ENCODE measurements at places on chromosomes 12 and 14. TPM values are rescaled to one million over a fixed set of nuclear protein-coding genes. Genes with fewer than 3 reads are reported as not detected.

DNA sequence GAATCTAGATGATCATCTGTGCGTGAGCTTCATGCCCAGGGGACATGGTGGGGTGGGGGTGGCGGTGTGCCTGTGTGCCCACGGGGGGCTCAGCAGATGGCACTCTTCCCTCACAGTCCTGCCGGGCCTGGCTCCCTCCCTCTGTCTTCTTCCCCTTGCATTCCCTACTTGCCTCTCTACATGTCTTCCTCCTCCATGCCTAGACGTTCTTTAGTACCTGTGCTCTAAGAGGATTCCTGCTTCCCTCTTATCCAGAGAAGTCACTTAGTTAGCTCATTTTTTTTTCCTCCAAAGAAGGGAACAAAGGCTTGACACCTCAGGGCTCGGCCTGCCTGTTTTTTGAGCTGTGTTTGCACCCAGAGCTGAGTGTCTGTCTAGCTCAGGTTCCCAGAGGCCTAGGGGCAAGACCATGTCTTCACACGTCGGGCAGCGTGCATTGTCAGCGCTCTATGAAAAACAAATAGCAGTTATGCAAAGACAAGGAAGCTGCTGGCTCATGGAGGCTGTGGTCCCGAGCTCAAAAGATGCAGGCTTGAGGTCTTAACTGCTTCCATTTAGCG is 48.8 kb downstream of the NINJ2 start:
- no peak for DNase-seq

DNA sequence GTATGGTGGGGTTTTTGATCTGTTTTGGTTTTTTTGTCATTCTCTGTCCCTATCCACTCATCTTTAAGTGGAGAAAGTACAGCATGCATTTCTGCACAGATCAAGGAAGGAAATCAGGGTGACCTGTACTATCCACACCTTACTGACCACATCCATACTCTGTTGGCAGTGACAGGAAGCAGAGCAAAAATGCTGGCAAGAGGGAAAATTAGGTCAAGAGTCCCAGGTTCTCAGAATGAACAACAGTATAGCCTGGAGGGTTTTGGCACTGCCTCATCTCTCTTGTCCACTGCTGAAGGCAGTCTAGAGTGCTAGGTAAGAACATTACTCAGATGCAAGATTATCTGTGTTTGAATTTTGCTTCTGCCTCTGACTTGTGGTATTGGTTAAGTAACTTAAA is 70.7 kb downstream of the TAOK3 start:
- DNase-seq, result no peak

DNA sequence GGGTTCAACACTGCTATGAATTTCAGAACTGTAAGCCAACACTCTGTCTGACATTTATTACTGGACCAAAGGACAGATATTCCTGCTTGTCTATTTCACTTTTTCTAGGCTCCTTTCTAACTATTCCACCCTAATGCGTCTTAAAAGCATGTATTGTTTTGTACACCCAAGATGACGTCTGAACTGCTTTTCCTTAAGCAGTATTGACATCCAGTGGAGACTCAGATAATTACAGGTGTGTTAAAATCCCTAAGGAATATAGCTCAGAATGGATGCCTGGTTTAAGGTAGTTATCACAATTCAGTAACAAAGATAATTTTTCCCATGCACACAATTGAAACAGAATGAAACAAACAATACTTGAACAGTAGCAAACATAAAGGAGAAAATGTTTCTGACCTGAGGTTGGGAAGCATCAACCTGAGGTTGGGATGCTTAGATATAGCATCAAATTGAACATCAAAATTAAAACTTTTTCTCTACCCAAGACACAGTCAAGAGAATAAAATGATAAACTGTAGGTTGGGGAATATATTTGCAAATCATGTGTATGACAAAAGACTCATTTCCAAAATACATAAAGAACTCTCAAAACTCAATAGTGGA is 93.7 kb upstream of the PTPRR start:
- DNase-seq, result peak; percentile 21

DNA sequence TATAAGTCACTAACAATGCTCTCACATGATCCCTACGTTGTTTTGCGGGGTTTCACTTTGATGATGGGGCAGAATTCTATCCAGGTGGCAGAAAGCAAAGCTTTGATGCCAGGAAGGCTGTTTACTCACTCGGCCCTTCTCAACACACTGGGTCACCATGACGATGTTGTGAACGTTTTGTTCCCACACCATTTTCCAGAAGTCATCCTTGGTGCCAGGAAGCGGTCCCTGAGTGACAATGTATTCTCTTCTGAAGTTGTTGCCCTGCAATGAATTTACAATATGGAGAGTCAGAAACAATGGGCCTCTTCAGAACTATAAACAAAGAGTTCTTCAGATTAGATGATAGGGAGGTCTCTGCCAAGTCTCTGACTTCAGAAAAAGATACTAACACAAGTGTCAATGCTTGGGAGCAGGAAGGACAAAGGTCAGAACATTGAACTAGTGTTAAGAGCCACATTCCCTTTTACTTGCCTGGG is 101.3 kb downstream of the PTPRB start:
- DNase-seq, result no peak

GRCh38 chr14:72731252-72732020 is 162.5 kb downstream of the DPF3 start:
- no peak for DNase-seq

GRCh38 chr14:29227631-29228030 is 461.0 kb downstream of the FOXG1 start:
- no peak for DNase-seq

Gene SLC17A8
- polyA plus RNA-seq, result 0.25 TPM

Gene NRXN3
- 7.8 TPM for polyA plus RNA-seq
